Neural progenitor cell (in vitro differentiated cells): ENCODE measurements at places on chromosomes 2 and 18.
A peak's percentile ranks its signal among the peaks of the same experiment; 100 is the strongest.

- no peak for DNase-seq
Observed at GRCh38 chr2:36650031-36650829, 46.3 kb upstream of the VIT start.

DNA sequence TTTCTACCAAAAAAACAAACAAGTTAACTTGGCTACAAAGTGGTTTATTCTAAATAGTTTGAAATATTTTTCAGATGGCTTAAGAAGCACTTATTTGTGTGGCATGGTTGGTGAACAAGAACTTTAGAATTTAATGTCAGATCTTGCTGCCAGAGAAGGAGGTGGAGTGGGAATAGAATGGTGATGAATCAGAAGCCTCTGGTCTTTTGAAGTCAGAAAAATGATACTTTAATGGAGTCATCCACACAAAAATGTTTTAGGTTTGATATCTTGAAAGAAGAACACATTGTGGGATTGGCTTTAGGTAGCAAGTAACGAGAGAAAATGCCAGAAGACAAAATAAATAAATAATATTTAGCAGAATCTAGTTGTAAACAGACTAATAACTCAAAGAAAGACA, 243.1 kb upstream of the FANCL start:
- no peak for DNase-seq

DNA sequence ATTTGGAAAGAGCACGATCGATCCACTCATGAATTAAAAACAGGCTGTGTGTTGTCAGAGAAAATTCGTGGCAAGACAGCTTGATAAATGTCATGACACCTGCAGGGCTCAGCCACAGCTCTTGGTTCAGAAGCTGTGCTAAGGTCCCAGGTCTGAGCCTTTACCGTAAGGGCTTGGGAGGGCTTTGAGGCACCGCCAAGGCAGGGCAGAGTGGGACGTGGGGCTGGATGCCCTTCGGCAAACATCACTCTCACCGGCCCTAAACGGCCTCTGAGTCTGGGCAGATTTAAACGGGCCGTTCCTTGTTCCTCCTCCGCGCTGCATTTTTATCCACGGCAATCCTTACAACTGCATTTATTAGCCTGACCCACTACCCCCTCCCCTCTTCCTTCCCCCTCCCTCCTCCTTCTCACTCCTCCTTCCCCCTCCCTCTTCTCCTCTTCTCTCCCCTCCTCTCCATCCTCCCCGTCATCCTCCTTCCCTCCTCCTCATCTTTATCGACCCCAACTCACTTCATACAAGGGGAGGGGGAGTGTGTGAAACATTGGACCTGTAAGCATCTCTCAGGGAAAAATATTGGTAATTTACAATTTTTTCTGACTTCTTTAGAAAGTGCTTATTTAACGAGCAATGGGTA, 33.9 kb downstream of the MBP start:
- no peak for DNase-seq

DNA sequence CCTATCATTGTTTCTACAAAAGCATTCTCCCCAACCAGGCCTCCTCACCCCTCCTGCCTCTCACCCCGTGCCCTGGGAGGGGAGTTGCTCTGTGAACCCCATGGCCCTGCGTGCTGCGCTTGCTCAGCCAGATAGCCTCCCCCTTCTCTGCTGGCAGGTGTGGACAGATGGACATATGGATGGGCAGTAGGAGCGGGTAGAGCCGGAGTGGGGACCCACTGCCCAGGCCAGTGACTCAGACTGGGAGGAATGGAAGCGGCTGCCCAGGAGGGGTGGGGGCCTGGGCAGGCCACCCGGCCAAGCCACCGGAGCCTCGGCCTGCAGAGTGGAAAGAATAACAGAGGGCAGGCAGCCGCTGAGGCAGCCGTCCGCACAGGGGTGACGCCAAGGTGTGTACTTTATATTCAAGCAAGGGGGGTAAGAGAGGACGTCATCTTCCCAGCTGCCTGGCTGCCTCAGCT, 8.7 kb downstream of the CYP26B1 start:
- no peak for DNase-seq

- DNase-seq = no peak
Observed at GRCh38 chr2:236257575-236257974, 6.6 kb downstream of the ASB18 start.

DNA sequence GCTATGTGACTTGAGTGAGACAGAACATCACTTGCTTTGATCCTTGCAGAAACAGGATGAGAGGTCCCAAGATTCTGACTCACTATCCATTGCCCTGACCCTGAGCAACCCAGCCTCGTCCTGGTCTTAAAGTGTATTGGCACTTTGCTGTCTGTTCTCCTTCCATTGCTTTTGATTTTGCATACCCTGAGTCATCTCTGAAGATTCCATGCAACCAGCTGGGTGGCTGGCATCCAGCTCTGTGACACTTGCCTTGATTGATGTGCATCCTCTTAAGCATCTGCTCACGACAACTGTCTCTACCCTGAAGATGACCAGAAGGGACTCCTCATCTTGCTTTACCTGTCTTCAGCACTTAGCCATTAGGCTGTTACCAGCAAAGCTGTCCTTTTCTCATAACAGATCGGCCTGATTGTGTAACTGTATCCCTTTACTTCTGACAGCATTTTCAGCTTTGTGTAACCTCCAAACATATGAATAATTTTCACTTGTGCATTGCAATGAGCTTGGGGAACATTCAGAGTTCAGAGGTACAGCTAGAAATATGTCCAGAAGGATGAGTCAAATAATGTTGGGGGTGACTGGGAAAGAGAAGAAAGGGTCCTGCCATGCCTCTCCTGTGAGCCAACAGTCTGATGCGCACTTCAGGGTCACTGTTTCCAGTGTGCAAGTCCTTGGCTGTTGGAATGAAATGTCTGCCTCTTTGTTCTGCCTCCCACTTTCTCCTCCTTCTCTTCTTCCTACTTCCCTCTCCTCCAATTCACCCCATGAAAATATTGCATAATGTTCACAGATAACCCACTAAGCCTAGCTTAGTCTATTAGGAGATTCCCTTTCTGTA, 249.7 kb upstream of the OSR1 start:
- no peak for DNase-seq

DNA sequence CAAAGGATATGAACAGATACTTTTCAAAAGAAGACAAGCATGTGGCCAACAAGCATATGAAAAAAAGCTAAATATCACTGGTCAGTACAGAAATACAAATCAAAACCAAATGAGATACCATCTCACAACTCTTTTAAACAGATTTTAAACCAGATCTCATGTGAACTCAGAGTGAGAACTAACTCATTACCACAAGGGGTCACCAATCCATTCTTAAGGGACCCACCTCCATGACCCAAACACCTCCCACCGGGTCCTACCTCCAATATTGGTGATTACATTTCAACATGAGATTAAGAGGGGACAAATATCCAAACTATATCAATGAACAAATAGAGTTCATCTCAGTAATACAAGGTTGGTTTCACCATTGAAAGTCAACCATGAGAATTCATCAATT, 319.8 kb upstream of the GULP1 start:
- DNase-seq = no peak

- no peak for DNase-seq
Observed at GRCh38 chr2:219455581-219455980, 20.9 kb downstream of the SPEG start.

- DNase-seq = no peak
Observed at GRCh38 chr2:169715379-169716237, 18.0 kb upstream of the KLHL23 start.

- DNase-seq = no peak
Observed at GRCh38 chr2:175887776-175888175, 114.3 kb downstream of the LNPK start.

DNA sequence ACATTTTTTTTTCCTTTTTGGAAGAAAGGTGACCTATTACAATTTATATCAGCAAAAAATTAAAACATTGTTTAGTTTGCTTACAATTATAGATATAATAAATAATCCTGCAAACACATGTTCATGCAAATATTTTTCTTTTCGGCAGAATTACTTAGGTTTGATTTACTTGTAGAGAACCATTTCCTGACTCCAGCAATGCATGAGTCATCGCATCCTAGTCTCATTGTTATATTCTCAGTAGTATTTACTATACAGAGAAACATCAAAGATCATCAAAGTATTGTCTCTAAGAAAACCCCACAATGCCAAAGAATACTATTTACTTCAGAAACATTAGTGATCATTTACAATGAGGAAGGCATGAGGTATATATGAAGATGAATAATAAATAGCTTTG, 40.4 kb upstream of the MTIF2 start:
- no peak for DNase-seq

GRCh38 chr2:205766779-205767359, 84.6 kb downstream of the NRP2 start:
- DNase-seq = peak; percentile 79

DNA sequence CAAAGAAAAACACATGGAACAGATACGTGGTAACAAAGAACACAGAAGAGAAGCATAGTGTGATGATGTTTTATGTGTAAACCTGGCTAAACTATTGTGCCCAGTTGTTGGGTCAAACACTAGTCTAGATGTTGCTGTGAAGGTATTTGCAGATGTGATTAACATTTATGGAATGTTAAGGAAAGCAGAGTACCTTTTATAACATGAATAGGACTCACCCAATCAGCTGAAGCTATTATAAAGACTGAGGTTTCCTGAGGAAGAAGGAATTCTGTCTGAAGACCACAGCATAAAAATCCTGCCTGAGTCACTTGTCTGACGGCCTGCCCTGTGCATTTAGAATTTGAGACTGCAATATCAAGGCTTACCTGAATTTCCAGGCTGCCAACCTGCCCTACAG, 253.1 kb downstream of the DYM start:
- DNase-seq = no peak

DNA sequence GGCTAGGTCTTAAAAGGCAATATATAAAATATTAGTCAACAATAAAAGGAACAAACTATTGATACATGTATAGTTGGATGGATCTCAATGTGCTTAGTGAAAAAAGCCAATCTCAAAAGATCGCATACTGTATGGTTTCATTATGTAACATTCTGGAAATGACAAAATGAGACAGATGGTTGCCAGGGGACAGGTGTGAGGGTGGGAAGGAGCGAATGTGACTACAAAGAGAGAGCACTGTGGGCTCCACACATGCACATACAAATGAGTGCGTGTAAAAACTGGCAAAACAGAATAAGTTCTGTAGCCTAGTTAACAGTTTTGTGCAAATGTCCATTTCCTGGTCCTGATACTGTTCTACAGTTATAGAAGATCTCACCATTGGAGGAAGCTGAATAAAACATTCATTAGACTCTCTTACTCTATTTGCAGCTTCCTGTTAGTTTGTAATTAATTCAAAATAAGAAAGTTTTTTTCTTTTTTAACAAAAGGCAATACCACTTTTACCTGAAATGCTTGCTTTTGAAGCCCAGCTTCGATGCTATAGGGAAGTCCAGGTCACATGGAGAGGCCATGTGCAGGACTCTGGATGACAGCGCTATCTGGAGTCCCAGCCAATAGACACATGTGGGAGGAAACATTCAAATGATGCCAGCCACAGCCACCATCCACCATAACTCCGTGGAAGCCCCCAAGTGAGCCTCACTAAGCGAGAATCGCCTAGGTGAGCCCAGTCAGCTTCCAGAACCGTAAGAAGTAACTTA, 21.0 kb upstream of the C2orf80 start:
- DNase-seq = no peak

GRCh38 chr2:184849516-184849915, 251.2 kb downstream of the ZNF804A start:
- no peak for DNase-seq

GRCh38 chr2:668000-668398, 9.2 kb downstream of the TMEM18 start:
- no peak for DNase-seq

GRCh38 chr2:216717491-216717901, 22.1 kb upstream of the IGFBP5 start:
- peak; percentile 8 for DNase-seq

DNA sequence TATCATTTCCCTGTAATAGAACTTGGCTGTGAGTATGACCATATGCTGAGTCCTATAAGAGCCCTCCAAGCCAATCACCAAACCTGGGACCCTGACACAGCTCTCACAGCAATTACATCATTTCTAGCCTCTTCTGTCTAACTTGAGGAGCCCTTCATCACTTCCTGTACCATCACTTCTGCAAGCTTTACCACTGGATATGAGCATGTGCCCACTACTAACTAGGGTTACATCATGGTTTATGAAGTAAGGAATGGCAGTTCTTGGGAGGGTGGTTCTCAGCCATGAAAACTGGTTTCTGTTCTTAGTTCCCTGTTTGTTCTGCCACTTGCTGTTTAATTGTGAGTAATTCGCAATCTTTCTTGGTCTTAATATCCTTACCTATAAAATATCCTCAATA, 31.0 kb upstream of the EPB41L3 start:
- no peak for DNase-seq

DNA sequence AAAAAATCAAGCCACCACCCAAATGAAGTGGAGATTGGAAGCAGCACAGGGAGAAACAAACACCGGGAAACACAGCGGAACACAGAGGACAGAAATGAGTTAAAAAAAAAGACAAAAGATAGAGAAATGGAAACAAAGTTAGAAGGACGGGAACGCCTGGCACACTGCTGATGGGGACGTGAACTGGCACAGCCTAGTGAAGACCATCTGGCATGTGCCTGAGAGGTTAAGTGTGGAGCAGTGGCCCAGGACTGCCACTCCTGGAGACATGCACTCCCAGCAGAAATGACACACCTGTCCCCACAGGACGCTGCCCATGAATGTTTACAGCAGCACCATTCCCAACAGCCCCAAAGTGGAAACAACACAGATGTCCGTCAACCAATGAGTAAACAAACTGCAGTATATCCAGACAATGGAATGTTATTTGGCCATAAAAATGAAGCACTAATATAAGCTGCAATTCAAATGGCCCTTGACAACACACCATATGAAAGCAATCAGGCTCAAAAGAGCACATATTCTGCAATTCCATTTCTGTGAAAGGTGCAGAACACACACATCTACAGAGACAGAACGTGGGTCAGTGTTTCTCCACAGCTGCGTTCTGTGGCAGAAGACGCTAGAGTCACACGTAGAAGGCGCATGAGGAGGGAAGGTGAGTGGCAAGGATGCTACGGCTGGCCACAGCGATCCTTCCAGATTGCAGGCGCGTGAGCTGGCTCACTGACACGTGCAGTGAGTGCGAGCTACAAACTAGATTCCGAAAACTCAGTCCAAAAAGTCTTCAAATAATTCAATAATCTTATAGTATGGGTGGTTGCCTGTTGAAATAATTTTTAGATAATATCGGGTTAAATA, 24.6 kb downstream of the THAP4 start:
- no peak for DNase-seq

- DNase-seq = no peak
Observed at GRCh38 chr2:241007880-241008710, 9.7 kb downstream of the SNED1 start.

GRCh38 chr2:30561349-30561748, 114.3 kb downstream of the LCLAT1 start:
- DNase-seq = no peak
